ENCODE measurements at places on chromosomes 5 and 9. TPM values are rescaled to one million over a fixed set of nuclear protein-coding genes. Genes with fewer than 3 reads are reported as not detected.

- DNase-seq, result no peak
These were observed 1653.1 kb upstream of the CDH9 start for GRCh38 chr5:28691526-28691925.

- DNase-seq, result no peak
These were observed 11.6 kb upstream of the CEL start for GRCh38 chr9:133050142-133050541.

DNA sequence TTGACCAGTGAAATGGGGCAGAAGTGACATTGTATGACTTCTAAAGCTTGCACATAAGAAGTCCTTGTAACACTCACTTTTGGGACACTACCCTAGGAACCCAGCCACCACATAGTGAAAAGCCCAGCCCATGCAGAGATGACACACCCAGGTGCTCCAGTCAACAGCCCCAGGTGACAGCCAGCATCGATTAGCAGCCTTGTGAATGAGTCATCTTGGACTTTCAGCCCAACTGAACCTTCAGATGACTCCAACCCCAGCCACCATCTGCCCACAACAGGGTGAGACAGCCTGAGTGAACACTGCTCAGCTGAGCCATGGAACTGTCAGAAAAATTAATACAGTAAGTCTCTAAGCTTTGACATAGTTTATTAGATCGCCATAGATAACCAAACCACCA lies 458.6 kb downstream of the ZSWIM6 start:
- peak; percentile 12 for DNase-seq

The PAEP gene
- not detected for total RNA-seq
